Activated naive CD8-positive, alpha-beta T cell treated with anti-CD3 and anti-CD28 coated beads, Interleukin-2, amount 50 U/mL, for 16 hours (primary cell): ENCODE measurements at places on chromosomes 1 and 21.

DNA sequence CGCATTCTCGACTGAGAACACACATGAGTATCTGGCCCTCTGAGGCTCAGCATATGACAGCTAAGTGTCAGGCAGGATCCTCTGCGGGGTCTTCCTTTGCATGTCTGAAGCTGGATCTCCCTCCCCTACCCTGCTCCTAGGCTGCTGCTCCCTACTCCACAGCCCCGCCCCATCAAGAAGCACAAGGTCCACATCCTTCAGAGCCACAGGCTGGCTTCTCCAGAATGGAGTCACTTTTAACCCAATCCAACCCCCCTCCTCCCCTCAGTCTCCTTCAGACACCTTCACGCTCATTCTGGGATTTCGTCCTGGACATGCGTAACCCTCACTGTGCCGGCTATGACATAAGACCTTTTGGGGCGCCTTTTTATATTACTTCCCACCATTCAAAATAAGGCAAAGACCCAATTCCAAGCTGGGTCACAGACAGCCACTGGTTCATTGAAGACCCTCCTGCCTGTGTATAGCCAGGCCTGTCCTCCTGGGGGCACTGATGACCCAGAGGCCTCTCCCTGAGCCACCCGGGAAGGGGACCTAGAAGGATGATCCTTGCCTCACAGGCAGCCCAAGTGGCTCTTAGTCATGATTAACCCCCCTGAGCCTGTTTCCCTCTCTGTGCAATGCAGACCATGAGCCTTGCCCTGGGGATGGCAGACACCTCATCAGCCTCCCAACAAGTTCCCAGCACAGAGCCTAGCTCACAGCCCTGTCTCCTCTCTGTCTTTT is 4.7 kb downstream of the ADGRB2 start:
- DNase-seq = no peak

DNA sequence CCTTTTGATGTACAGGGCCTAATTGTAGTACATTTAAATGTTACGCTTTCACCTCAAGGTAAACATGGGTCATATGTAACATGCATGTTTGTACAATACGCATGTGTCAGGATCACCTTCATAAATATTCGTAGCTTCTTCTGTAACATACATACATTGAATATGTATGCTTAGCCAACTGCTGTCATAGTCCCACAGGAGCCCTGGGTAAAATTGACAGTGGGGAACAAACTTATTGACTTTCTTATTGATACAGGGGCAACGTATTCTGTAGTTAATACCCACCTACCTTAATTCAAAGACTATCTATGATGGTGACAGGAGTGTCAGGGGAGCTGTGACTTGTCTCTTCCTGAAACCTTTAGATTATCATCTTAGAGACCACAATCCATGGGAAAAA is 3.7 kb upstream of the REN start:
- DNase-seq = no peak

GRCh38 chr1:242224461-242224860 is 225.6 kb upstream of the MAP1LC3C start:
- no peak for DNase-seq

GRCh38 chr1:44377925-44378784 is 23.1 kb upstream of the ERI3 start:
- peak; percentile 19 for DNase-seq

GRCh38 chr1:109777436-109777835 is 13.7 kb upstream of the EPS8L3 start:
- DNase-seq = no peak

- DNase-seq = no peak
Measured at GRCh38 chr1:35633547-35633946, 7.8 kb downstream of the PSMB2 start.

- DNase-seq = no peak
Measured at GRCh38 chr21:14070049-14070893, 140.5 kb downstream of the LIPI start.

- no peak for DNase-seq
Measured at GRCh38 chr1:38463074-38463473, 396.5 kb downstream of the RRAGC start.

DNA sequence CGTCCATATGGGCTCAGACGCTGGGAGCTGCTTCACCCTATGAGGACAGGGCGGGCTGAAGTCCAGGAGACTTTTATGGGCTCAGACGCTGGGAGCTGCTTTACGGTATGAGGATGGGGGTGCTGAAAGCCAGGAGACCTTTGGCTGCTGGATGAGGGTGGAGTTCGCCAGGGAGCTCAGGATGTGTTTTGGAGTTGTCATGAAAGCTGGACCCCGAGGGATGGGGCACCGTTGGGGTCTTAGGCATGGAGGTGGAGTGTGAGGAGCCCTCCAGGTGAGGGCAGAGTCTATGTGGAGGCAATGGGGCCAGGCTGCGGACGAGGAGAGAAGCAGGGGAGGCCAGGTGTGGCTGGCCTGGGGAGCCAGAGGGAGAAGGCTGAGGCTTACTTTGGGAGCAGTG is 27.5 kb downstream of the TRPM2 start:
- no peak for DNase-seq

GRCh38 chr1:171655746-171656116 is 3.2 kb upstream of the MYOC start:
- no peak for DNase-seq

GRCh38 chr1:23215751-23216449 is 1.4 kb downstream of the HTR1D start:
- no peak for DNase-seq

DNA sequence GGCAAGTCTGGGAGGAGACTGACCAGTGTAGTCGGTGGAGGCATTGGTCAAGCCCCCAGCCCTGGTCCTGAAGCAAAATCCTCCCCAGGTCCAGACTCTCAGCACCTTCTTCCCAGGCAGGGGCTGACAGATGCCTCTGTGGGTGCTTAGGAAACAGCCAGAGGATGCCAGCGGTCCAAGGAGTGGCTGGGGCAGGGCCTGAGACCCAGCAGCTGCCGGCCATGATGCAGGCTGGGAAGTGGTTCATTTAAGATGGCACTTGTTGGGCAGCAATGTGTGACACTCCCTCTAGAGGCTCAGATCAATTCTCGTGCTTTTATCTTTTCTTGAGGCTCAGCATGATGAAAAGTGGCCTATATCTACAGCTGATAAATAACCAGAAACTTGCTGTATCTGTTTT is 165.0 kb upstream of the VAMP3 start:
- DNase-seq = no peak

DNA sequence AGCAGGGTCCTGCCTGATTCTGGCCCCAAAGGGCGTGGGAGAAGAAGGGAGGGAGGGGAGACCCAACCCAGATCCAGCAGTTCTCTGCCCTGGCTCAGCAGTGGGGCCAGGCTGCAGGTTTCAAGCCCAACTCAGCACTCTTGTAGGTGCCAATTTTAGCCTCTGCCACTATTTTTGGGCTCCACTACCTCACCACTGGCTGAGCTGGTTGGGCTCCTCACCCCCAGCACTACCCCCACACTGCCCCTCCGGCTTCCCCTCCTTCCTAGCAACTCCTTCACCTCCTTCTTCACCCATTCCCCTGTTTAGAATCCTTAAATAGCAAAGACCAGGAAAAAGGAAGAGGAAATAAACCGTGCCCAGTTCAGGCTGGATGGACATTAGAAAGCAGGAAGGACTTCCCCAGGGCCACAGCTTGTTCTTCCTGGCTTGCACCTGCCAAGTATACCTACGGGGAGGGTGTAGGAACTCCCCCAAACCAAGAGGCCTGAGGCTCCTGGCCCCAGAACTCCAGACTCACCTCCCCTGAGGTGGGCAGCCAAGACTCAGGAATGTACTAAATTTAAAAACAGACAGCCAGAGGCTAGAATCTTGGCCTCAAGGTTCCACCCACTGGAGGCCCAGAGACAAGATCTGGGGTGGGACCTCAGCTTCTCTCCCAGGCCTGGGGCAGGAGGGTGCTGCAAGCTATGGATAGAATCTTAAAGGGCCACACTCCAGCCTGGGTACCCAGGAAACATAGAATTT is 1.4 kb upstream of the ARHGEF2 start:
- DNase-seq = no peak

GRCh38 chr1:31154632-31155215 is 85.0 kb downstream of the NKAIN1 start:
- peak; percentile 40 for DNase-seq

GRCh38 chr1:43367026-43367903 is 546 bp downstream of the ELOVL1 start:
- DNase-seq = peak; percentile 25

DNA sequence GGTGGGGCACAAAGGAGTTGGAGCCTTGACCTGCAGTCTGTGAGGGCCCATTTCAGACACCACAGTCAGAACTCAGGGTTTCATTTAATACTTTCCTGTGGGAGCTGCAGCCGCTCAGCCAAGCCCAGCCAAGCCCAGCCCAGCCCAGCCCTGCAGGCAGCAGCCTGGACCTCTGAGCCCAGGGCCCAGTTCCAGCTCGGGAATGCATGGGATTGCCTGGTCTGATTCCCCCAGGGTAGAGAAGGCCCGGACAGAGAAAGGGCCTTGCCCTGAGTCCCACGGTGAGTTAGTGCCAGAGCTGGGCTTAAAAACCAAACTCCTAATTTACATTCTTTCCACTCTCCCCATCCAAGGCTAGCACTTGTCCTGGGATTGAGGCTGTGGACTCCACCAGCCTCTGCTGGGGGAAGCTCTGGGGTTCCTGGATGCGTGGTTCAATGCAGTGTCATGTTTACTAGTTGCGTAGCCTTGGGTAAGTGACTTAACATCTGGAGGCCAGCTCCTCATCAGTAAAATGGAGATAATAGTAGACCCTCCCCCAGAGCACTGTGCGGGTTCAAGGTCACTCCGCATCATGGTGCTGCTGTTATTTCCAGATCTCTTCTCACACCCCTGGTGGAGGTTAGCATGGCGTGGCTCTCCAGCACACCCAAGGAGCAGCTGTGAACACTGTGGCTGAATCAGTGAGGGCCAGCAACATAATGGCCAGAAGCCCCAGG is 29.2 kb upstream of the PKP1 start:
- no peak for DNase-seq

DNA sequence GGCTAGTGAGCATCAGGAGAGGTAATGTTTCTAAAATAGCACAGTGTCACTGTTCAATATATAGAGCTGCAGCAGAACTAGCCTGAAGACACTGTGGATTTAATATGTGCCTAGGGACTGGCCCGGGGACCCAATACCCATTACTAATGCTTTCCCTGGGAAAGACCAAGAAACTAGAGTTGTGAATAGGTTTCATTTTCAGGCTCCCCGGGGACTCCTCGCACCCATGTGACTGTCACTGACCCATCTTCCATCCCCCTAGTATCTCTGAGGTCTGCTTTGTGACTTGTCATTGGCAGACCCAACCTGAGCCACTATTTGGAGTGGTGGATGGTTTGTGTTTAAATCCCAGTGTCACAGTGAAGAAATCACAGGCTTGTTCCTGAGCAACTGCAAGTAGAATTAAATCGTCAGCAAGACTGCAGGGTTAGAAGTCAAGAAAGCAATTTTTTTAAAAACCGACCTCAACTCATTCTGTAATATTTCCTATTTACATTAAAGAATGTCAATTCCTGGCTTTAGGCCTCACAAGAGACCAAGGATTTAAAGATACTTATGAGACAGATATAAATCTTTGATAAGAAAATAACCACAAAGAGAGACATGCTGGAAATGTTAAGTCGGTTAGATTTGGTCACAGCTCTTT is 130.0 kb upstream of the TNR start:
- DNase-seq = no peak

GRCh38 chr1:20430355-20431175 is 55.4 kb downstream of the CAMK2N1 start:
- peak; percentile 9 for DNase-seq

GRCh38 chr1:203455706-203456105 is 19.9 kb upstream of the PRELP start:
- DNase-seq = no peak

GRCh38 chr21:45982758-45983648 is 1.4 kb downstream of the COL6A1 start:
- DNase-seq = no peak

DNA sequence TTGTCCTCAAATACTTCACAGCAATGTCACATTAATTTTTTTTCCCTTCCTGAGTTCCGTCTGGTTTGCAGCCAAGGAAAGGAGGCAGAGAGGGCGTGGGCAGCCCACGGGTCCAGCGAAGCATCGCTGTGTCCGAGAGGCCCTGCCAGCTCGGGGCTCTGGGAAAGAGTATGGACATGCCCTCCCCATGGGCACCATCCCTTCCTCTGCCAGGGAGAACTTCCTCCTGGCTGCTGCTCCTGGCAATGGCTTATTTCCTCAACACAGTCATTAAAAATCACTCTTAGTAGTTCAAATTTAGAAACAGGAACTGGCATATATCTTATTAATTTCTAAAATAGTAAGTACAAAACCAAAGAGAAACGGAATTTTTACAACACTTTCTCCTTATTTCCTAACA is 115.4 kb downstream of the RIPK4 start:
- no peak for DNase-seq

- no peak for DNase-seq
Measured at GRCh38 chr1:59698386-59698785, 116.4 kb upstream of the HOOK1 start.

- DNase-seq = no peak
Measured at GRCh38 chr1:3525551-3526482, 71.4 kb downstream of the ARHGEF16 start.

DNA sequence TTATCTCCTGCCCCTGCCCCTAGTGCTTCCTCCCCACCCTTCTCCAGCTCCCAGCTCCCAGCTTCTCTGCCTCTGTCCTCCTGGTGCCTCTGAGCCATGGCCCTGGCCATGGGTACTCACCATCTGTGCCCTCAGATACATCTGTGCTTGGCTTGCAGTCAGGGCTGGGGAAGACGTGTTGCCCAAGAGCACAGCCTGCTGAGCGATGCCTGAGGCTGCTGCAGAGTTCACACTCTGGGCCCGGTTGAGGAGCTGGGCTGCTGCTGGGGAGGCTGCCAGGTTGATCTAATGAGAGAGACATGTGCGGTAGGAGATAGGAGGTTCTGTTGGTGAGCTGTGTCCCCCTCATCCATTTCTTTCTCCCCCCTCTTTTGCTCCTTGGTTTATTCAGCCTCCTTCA is 49.4 kb upstream of the A3GALT2 start:
- no peak for DNase-seq

DNA sequence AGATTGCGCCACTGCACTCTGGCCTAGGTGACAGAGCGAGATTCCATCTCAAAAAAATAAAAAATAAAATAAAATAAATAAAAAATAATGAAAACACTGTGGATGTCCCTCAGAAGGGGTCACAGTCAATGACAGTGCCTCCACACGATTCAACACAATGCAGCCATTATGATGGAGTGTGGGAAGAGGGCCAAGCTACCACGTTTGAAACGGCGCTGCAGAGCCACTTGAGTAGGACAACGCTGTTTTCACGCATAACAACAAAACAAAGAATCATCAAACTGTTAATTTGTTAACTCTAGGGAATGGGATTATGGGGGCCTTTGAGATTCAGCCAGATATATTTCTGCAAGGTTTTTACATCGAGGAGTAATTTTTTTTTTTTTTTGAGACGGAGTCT is 36.5 kb downstream of the NKAIN1 start:
- DNase-seq = no peak

- DNase-seq = no peak
Measured at GRCh38 chr1:61403679-61404596, 321.0 kb downstream of the TM2D1 start.

DNA sequence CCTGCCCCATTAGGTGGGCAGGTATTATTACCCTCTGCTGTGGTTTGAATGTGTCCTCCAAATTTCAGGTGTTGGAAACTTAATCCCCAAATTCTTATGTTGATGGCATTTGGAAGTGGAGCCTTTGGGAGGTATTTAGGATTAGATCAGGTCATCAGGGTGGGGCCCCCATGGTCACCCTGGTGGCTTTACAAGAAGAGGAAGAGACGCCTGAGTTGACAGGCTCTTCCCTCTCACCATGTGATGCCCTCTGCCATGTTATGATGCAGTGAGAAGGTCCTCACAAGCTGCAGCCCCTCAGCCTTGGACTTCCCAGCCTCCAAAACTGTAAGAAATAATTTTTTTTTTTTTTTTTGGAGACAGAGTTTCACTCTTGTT is 8.8 kb upstream of the THEMIS2 start:
- DNase-seq = no peak

- DNase-seq = peak; percentile 11
Measured at GRCh38 chr1:202692959-202693555, 17.2 kb downstream of the SYT2 start.
